ENCODE measurements at places on chromosomes 5 and 9.

DNA sequence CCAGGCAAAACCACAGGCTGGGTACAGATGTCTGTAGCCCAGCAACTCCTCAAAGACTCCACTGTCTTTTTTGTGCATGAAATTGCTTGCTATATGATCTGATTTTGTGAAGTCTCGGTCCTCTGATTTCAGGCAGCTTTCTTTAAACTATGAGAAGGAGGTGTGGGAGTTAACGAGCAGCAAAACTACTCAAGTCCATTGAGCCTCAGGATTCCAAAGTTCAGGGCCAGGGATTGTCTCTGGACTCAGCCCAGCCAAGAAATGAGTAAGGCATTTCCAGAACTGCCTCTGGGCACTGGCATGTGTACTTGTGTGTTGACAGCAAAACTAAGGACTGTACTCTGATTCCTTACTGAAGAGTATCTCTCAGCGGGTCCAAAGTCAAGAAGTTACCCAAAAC is 53.4 kb upstream of the GLIS3 start:
- DNase-seq: no peak

DNA sequence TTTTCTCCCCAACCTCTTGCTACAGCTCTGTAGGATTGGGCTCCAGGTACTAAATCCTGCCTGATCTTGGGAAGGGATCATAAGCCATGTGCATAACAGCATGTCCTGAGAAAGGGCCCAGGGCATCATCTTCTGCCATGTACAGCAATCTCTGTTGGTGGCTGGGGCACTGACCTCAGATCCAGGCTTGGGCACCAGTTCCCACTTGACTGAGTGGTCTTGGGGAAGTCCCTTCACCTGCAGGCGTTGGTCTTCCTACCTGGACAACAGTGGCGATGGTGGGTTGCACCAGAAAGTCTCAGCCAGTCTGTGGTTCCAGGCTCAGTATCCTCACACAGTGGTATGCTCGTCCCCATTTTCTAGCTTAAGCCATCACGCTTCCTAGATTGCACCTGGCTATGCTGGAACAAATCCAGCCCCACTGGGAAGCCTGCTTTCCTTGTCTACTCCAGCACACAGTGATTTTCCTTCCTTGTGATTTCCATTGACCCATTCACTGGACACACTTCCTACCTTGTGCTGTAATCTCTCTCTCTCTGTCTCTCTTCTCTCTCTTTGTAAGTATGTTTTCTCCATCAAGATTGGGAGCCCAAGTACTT is 121.7 kb upstream of the PITX1 start:
- no peak for DNase-seq

DNA sequence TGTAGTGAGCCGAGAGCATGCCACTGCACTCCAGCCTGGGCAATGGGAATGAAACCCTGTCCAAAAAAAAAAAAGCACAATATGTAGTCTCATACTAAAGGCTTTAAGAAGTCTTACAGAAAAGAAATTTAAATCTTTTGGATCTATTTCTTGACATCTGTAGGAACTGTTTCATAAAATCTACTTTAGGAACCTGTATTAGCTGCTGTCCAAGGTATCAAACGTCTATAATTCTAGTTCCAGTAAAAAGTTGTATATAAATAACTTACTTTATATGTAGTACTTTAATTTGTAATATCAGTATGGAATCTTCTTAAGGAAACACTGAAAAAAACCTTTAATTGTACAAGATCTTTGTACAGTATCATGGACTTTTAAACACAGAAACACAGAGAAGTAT is 106.8 kb upstream of the RASGRF2 start:
- no peak for DNase-seq

GRCh38 chr5:142874540-142874939 is 104.4 kb downstream of the ARHGAP26 start:
- no peak for DNase-seq

- no peak for DNase-seq
Measured at GRCh38 chr5:71907001-71907588, 188.0 kb downstream of the CARTPT start.

- DNase-seq: no peak
Measured at GRCh38 chr5:140361901-140362300, 1.9 kb downstream of the SLC4A9 start.

GRCh38 chr5:133455676-133456075 is 156.7 kb downstream of the FSTL4 start:
- no peak for DNase-seq

DNA sequence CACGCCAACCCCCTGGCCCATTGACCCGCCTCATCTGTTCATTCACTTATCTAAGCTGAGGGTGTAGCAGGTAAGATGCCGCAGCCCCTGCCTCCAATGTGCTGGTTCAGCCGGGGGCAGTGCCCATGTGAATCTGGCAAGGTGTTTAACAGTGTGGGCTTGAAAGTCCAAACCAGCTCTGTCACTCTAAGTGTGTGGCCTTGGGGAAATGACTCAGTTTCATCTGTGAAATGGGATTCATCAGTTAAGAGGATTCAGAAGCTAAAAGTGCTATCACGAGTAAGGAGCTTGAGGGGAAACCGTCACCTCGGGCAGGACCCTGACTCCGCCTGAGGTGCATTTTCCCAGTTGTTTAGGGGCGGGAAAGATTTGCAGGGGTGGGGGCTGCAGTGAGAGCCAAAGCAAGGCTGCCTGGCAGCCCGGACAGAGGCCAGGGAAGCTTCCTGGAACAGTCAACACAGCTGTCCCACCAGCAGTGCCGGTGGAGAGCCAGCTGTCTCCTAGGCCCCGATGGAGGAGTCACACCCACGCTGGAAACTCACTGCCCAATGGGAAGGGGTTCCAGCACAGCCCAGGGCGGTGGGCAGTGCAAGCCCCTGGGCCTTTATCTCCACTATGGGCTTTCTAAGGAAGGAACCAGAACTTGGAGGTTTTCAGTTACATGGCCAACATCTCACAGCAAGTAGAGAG is 9.7 kb upstream of the URM1 start:
- no peak for DNase-seq

DNA sequence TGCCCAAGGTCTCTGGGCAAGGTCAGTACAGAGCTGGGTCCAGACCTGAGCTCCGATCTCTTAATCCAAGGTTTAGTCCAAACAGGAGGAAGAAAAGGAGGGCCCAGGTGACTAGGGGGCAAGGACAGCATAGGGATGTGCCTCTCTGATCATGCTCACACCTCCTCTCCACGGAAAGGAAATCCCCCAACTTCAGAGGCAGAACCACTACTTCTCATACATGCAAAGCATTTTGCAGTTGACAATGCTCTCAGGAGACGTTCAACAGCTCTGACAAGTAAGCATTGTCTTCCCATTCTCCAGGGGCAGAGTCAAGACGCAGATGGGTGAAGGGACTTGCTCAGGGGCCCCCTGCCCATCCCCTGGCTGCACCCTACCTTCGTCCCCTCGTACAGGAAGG is 8.7 kb upstream of the CORO2A start:
- no peak for DNase-seq

DNA sequence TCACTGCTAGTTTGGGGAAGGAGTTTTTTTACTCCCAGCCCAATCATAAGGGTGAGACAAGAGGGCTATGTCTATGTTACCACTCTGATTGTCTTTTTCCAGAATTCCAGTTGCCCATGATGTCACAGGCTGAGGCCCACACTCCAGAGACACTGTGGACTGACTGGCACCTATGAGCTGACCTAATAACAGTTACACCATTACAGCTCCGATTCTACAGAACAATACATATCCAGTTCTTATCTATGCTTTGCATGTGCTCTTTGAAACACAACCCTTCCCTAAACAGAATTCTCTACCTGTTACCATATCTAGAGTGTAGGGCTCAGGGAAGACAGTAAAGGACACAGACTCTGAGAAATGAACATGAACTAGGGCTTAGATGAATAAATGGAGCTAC is 45.7 kb upstream of the ALDOB start:
- no peak for DNase-seq

DNA sequence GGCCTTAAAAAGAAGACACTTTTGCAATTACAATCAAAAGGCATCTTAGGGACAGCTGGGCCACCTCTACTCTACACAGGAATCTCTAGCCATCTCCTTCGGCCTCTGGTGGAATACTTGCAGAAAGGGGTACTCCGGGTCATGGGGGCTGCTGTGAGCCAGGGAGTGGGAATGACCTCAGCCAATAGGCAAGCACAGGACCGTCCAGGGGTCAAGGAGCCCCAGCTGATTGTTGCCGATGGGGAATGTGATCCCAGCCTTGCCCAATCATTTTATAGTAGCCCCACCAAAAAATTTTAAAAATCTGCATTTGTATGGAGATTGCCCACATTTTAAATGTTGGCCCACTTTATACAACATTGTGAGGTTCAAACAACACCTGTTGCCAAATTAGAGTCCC is 16.9 kb upstream of the SLC36A3 start:
- no peak for DNase-seq

DNA sequence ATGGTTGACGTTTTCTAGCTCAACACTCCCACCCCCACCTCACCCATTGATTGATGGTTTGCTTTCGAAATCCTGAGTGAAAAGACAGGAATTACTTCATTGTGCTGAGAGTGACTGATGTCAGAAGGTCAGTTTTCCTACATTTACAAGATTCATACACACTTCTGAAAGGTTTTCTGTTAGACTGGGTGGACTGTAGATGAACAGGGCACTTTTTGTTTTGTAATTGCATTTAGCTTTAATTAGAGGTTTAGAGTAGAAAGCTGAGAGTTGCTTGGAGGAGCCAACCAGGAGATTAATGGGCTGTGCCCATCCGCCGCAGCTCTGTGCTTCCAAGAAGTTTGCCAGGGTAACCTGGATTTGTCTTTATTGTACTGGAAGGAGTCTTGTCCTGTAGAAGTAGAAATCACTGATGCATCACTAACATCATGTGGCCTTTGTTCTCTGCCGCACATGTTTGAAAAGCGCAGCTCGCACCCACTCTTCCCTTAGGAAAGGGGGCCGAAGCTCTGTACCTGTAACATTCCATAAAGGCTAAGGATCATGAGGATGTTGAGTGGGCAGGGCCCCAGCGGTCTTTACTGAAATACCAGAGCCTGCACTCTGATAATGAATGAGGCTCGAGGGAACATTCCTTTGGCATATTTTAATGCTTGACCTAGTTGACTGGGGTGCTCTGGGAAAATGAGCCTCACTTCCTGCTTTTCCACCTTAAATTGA is 267.6 kb upstream of the DMRT1 start:
- DNase-seq: no peak

GRCh38 chr9:125748446-125749099 is 1.4 kb downstream of the PBX3 start:
- no peak for DNase-seq

DNA sequence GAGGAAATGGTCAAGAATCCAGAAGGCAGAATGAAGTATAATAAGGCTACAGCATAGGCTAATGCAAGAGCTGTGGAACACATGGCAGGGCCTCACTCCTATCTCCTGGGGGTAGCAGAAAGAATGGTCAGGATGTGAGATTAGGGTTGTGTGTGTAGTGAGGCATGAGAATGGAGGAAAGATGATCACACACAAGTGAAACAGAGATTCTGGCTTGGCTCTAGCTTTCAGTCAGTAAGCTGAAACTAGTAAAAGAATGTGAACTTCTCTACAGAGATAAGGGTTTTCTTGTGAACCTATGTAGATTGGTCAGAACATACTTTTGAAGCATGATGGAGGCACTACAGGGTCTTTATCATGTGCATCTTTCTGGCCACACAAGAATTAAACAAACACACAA is 298.8 kb downstream of the ASTN2 start:
- no peak for DNase-seq

- no peak for DNase-seq
Measured at GRCh38 chr5:166356096-166356495, 1935.3 kb upstream of the WWC1 start.

Measured in stimulated activated naive CD4-positive, alpha-beta T cell treated with Interleukin-2 at 50 U/mL for 16 hours (primary cell).